ENCODE measurements at places on chromosomes 16 and 17. TPM values are rescaled to one million over a fixed set of nuclear protein-coding genes. Genes with fewer than 3 reads are reported as not detected.

- DNase-seq, result no peak
Measured at GRCh38 chr16:3377917-3378316, 22.2 kb downstream of the OR2C1 start.

The QRICH2 gene
- polyA plus RNA-seq, result 8.9 TPM

GRCh38 chr16:35492225-35492624 lies 2032.8 kb downstream of the TP53TG3F start:
- no peak for DNase-seq

DNA sequence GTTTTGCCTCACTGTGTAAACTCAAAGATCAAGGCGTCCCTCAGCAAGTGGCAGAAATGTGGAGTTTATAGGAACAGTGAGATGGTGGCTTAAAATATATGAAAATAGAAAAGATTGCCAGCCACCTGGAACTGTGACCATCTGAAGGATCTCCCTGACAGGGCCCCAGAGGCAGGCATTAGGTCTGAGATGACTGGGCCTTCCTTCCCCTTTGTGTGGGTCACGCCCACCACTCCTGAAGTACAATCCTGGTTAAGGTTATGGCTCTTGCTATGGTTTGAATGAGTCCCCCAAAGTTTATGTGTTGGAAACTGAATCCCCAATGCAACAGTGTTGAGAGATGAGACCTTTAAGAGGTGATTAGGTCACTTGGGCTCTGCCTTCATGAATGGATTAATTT lies 6.4 kb downstream of the ST6GALNAC2 start:
- no peak for DNase-seq
